ENCODE measurements at places on chromosomes 7 and 10.

- no peak for DNase-seq
Observed at GRCh38 chr7:8434290-8435002, 1.0 kb downstream of the NXPH1 start.

GRCh38 chr7:150716368-150716767 is at the start of gene GIMAP1:
Gene GIMAP1, plus strand, starts transcription at chr7:150716613. Its CDS starts 2,435 bp downstream, at chr7:150719048.
- peak; percentile 47 for DNase-seq

- no peak for DNase-seq
Observed at GRCh38 chr10:71064413-71065118, 147.8 kb upstream of the UNC5B start.

DNA sequence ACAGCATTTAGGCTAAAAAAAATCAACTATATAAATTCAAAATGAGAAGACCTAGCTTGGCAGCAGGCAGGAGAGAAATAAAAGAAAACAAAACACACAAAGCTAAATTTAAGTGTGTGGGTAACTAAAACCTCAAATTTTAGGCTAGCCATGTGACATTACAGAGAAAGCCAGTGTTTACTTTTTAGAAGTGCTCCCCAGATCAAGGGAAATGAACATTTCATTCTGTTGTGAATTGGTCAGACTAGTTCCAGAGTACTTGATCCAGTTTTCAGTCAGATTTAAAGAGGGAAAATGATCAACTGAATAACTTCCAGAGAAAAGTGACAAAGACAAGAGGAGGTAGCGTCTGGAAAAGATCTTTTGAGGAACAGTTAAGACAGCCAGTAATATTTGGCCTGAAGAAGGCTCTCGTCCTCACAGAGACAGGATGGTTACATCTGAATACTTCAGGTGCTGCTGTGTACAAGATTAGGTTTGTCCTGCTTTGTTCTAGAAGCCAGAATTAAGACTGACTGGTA is 563.4 kb downstream of the KCNMA1 start:
- DNase-seq, result no peak

- peak; percentile 82 for DNase-seq
Observed at GRCh38 chr10:121608469-121609190, 10.4 kb upstream of the FGFR2 start.

- DNase-seq, result no peak
Observed at GRCh38 chr7:102317231-102318059, 30.8 kb downstream of the SH2B2 start.

DNA sequence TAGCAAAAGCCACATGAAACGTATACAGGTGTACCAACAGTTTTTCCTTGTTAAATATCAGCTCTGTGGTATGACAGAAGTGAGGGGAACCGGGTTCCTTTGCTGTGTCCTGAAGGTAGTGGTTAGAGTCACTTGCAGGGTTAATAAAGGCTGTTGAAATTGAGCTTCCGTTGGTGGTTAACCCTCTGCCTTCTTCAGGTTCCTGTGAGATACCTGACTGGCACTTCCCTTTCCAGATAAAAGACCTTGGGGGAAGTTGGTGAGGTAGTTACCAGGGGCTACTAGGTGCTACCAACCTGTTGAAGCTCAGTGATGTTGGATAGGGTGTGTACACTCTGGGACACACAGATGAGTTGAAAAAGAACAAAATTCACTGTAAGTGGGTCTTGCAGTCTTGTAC is 384.1 kb downstream of the GATA3 start:
- DNase-seq, result no peak

DNA sequence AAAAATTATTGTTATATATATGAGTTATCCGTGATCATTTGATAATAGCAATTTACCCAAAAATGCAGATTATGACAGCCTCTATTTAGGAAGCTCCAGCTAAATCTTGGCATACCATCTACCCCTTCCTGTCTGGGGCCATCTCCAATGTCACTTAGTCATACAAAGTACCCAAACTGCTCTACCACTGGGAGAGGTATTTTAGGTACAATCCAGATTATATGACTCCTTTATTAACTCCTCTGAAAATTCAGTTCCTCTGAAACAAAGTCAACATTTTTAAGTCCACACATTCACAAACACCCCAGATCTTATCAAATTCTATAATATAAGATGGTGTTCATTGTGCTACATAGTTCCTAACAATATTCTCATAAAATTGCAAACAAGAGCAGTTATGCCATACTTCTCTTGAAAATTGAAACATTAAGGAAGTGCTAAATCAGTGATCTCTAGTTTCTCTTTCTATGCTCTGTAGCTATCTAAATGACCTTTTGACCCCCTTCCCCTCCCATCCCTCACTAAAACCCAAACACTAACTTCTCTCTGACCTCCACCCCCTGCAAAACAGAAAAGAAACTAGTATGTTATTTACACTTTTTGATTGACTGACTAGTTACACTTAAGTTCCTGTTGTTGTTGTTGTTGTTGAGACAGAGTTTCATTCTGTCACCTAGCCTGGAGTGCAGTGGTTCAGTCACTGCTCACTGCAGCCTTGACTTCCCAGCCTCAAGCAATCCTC is 16.4 kb downstream of the HOXA1 start:
- DNase-seq, result peak; percentile 31

DNA sequence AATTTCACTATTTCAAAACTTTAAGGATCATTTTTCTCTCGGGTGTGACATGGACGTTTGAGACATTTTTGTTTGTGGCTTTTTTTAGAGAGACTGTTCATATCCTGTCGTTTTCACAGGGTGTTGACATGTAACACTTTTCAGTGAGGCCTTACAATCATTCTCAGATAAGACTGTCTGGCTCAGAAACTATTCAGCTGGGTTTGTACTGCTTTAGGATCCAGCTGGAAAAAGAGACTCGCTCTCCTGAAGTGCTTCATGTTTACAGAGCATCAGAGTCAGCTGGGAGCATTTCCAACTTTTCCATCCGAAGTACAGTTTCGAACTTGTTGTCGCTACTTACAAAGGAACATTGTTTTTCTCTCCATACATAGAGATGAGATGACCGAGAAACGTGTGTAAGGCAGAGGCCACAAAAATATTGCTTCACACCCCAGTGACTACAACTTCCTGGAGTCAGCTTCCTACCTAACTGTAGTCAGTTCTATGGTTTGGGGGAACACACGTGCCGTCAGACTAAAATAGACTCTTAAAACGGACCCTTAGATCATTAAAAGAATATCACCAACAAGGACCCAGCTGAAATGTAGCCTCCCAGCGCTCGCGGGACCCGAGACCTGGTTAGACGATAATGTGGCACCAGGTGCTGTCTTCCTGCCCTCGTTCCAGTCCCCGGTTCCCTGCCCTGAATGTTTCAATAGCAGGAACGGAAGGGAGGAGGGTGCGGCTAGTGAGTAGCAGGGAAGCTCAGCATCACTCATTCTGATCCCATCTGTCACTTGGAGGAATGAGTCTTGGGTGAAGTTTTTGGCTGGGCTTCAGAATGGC is 78.0 kb downstream of the MKI67 start:
- DNase-seq, result no peak

- no peak for DNase-seq
Observed at GRCh38 chr10:119031496-119032059, 2.1 kb downstream of the NANOS1 start.

DNA sequence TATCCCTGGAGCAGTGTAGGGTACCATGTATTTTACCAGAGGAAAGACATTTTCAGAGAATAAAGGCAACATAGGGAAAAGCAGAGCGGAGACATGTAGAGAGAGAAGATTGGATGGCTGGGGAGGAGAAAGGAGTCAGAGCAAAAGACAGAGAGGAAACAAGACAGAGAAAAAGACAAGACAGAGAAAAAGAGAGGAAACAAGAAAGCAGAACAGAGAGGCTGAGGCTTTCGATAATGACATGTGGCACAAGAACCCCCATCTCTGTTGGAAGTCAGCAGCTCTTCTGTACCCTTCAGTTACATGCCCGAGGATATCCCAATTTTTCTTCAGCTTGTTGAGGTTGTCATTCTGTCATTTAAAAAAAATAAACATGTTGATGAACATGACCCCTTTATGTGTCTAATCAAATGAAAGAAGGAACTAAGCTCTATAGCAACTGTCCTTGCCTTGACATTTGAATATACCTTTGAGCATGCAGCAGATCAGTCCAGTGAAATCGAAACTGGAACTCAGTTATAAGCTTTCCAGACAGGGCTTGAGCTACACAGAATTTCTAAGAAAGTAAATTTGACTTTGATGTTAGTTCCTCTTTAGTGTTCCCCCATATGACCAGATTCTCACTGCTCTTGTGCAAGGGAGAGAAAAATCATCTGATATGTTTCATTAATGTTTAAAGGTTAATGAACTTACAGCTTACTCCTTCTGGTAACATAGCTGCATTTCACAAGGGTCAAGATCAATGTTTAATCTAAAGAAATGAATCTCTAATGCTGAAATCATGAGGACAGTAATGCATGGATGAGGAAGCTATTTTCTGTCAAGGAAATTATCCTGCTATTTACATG is 75.1 kb upstream of the SP4 start:
- peak; percentile 48 for DNase-seq

GRCh38 chr7:157336383-157337315 is at the start of gene DNAJB6:
Gene DNAJB6, plus strand, starts transcription at chr7:157337004. Its CDS starts 21,569 bp downstream, at chr7:157358573.
- peak; percentile 97 for DNase-seq

DNA sequence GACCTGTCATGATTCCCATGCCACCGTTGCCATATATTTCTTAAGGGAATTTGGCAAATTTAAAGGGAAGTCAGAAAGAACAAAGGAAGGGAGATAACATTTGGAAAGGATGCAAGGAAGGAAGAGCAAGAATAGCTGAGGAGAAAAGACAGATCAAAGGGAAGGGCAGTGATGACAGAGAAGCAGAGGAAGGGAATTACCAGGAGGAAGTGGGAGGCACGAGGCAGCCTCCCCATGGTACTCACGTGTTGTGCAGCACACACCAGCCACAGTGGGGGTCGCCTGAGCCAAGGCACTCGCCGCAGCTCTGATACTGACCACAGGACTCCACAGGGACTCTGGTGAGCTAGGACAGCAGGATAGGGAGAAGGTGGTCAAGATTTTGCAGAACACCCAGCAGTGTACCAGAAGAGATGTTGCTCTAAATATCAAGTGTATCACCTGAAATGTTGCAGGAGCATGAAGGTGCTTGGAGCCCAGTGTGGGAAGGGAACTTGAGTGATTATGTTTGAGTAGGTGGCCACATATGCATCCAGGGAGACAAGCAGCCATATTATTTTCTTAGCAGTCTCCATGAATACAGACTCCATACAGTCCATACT is 335.3 kb downstream of the PLXNA4 start:
- no peak for DNase-seq

DNA sequence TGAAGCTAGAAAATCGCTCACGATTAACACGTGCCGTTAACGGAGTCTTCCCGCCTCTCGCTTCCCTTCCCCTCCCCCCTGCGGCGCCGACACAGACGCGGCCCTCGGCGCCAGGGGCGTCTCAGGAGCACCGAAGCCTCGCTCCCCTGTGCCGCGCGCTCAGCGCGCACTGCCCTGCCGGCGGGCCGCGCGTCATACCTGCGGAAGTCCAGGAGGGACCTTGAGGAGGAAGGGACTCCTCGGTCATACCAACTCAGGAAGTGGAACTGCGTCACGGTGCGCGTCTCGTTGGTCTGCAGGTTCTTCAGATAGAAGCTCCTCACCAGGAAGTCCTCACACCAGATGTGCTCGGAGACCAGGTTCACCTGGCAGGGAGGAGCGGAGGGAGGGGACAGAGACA is 239.6 kb downstream of the DNAJB6 start:
- peak; percentile 61 for DNase-seq

DNA sequence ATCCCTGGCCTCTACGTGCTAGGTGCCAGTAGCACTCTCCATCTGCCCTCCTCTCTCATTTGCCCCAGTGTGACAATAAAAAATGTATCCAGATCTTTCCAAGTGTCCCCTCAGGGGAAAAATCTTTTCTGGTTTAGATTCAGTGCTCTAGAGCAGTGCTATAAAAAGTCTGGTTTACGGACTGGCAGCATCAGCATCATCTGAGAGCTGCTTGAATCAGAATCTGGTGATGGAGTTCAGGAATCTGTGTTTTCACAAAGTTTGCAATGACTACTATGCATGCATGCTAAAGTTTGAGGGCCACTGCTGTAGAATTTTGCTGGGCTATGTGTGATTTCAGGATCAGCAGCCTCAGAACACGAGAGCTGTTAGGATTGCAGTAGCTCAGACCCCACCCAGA is 356.5 kb downstream of the PHF14 start:
- DNase-seq, result no peak

- DNase-seq, result no peak
Observed at GRCh38 chr10:4687397-4687796, 138.6 kb upstream of the AKR1E2 start.

Measured in GM13976 (cell line).